Progenitor cell of endocrine pancreas (in vitro differentiated cells): ENCODE measurements at places on chromosomes 13 and 19.

DNA sequence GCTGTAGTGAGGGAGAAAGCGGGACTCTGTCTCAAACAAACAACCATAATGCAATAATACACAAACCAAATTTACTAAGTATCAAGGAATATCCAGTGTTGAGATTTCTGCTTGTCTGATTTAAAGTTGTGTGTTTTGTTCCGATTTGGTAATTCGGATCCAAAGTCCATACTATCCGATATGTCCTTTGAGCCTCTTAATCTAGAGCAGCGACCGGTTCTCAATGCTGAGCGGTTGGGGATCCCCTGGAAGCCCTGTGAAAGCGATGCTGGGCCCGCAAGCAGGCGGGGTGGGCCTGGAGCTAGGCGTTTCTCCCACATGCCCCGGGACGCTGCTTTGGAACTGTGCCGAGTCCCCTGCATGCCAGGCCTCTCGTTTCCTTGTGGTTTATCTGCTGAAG lies 20.2 kb downstream of the C19orf44 start:
- H3K4me1 ChIP-seq: no peaks in the 10 kb centered on the region
- H3K4me3 ChIP-seq: no peak overlapping the region
- no peaks in the 10 kb centered on the region for H3K27me3 ChIP-seq
- H3K36me3 ChIP-seq: peaks cover 12% of the 10 kb centered on the region
- DNase-seq: no peak
- no peak overlapping the region for H3K27ac ChIP-seq

- H3K4me1 ChIP-seq: no peaks in the 10 kb centered on the region
- no peak overlapping the region for H3K27ac ChIP-seq
- H3K27me3 ChIP-seq: no peaks in the 10 kb centered on the region
- no peak for DNase-seq
- H3K4me3 ChIP-seq: no peak overlapping the region
- no peaks in the 10 kb centered on the region for H3K36me3 ChIP-seq
These were observed 114.1 kb downstream of the TNFSF13B start for GRCh38 chr13:108383667-108384066.

DNA sequence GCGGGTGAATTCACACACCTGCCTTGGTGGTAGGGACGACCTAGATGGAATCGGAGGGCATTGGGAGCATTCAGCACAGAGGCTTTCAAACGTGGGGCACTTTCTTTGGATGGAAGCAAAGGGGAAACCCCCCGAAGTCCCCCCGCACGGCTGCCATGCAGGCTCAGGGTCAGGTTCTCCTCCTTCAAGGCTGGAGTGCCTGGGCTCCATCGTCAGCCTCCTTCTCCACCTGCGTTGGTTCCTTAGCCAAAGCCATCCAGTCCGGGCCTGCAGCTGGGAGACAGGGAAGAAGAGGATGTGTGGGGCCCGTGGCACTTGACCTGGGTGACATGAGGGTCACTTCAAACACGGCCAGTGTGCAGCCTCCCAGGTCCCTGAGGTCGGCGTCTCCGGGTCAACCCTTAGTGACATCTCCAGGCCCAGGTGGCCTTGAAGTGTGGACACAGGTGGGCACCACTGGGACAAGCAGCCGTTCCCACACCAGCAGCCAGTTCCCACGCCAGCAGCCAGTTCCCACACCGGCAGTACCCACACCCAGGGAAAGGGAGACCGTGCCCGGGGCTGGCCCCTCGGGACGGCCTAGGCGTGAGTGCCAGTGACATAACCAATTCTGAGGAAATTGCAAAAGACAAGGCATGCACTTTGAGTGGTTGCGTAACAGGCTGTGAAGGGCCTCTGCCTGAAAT lies 116.0 kb downstream of the SOX1 start:
- DNase-seq: no peak
- peaks cover 25% of the 10 kb centered on the region for H3K27me3 ChIP-seq
- no peaks in the 10 kb centered on the region for H3K4me1 ChIP-seq

DNA sequence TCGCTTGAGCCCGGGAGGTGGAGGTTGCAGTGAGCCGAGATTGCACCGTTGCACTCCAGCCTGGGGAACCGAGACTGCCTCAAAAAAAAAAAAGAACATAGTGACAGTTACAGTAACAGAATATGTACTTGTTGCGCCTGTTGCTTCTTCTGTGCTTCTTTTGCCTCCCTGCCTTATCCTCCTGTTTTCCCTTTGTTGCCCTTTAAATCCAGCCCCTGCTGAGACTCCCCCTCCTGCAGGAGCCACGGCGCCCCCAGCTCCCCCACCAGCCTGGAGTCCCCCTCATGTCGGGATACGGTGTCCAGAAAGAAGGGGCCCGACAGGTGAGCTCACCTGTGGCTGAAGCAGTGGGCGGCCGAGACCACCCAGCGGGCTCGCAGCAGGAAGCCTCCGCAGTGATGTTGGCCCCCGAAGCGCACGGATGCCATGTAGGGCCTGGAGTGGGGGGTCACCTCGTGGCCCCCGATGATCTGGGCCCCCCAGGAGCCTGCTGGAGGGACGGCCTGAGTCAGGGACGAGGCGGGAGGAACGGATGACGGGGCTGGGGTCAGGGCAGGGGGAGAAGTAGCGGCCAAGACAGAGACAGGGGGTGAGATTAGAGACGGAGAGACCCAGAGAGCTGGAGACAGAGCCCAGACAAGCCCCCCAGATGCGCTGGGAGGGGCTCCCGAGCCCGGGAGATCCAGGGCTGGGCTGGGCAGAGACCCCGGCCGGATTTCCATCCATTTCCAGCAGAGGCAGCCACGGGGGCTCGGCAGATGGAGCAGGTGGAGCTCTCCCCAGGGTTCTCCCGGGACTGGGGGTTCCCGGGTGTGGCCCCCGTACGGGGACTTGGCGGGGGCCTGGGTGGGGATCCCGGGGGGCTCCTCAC lies 536 bp downstream of the PRSS57 start:
- no peak overlapping the region for H3K4me3 ChIP-seq
- no peaks in the 10 kb centered on the region for H3K27me3 ChIP-seq
- DNase-seq: no peak
- H3K36me3 ChIP-seq: no peaks in the 10 kb centered on the region

- H3K4me3 ChIP-seq: peak overlapping the region; percentile 10
- peak overlapping the region; percentile 89 for H3K27ac ChIP-seq
- peaks cover 22% of the 10 kb centered on the region for H3K4me1 ChIP-seq
- no peaks in the 10 kb centered on the region for H3K36me3 ChIP-seq
- peak; percentile 6 for DNase-seq
These were observed 16.4 kb downstream of the F10 start for GRCh38 chr13:113138792-113139551.
